ENCODE measurements at places on chromosomes 4 and X.

DNA sequence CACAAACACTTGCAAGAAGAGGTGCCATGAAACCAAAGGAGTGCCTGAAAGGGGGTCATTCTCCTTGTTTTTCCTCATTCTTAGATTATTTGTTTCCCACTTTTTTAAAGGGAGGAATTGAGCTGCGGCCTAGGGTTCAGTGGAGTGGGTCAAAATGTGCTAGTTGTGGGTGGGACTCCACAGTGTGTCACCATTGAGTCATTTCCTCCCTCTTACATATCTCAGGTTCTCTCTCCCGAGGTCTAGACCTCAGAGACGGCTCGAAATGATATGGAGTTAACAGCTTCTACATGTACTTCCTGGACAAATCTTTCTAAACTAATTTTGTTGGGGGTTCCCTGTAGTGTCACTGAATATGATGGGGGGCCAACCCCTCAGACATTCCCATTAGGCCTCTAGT, 328.4 kb upstream of the SPANXN1 start:
- no peak for DNase-seq

GRCh38 chr4:77465271-77465670, 140.3 kb upstream of the CXCL13 start:
- no peak for DNase-seq

DNA sequence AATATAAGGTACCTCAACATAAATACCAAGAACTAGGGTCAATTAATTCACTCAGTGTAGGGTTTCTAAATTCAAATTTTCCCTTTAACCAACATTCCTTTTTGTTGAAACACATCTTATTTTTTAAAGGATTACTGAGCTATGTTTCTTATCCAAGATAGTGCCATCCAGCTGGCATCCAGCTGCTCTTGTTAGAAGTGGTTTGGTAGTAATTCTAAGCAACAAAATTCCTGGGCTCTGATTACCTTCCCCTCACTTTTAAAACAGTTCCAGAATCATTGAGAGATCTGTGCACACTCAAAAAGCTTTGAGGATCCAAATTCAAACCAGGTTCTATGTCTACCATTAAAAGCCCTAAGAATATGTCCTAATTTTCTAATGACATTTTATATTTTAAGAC, 583.7 kb downstream of the TRIML1 start:
- no peak for DNase-seq

GRCh38 chrX:32408389-32408788, 803.0 kb downstream of the DMD start:
- no peak for DNase-seq
